ENCODE measurements at places on chromosomes 3 and 15.

DNA sequence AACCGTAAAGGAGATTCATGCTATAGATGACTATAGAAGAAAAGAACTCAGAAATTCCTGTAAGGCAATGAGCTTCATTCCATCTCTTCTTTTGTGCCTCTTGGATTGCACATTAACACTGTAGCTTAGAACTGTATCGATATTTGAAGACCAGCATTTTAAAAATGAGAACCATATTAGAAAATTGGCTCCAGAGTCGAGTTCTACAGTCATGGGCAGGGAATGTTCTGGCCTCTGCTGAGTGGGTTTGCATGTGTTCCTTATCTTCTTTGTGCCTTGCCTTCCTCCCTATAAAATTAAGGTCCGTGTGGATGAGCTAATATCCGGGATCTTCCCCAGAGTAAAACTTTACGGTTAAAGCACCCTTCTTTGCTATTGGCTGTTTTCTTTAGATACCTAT lies 77.4 kb upstream of the PLCL2 start:
- no peak for DNase-seq

GRCh38 chr3:141400073-141400971 lies 32.0 kb downstream of the ZBTB38 start:
- no peak for DNase-seq

DNA sequence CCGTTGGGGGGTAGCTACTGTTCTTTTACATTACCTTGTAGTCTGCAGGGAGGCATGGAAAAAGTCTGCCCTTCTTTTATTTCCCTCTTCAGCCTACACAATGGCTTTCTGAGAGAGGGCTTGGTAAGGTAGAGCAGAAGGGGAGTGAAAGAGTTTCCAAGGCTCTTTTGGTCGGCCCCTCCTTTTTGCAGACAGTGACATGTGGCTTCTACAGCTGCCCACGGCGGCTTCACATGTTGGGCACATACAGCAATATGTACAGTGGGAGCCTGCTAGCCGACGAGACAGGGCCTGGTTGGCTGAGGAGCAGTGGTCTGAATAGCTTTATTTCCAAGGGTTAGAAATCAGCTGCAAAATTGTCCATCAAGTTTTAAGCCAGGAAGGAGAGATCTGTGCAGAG lies 4.0 kb downstream of the INAFM2 start:
- DNase-seq = no peak

GRCh38 chr15:70524470-70524869 lies 238.9 kb downstream of the UACA start:
- no peak for DNase-seq

DNA sequence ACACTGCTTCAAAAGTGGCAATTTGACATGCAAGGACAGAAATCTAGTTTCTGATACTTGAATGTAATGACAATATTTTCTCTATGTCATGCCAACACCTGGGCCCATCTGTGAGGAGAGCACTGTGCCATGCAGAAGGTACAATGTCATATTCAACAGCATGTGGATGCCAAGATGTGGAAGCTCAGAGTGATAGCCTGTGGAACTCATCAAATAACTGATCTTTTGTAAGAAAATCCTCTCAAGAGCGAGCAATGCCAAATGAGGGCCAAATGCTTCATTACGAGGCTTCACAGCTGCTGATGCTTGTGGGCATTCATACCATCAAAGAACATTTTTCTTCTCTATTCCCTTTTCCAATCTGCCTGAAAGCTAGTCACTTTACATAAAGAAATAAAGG lies 95.1 kb downstream of the ROBO1 start:
- no peak for DNase-seq

DNA sequence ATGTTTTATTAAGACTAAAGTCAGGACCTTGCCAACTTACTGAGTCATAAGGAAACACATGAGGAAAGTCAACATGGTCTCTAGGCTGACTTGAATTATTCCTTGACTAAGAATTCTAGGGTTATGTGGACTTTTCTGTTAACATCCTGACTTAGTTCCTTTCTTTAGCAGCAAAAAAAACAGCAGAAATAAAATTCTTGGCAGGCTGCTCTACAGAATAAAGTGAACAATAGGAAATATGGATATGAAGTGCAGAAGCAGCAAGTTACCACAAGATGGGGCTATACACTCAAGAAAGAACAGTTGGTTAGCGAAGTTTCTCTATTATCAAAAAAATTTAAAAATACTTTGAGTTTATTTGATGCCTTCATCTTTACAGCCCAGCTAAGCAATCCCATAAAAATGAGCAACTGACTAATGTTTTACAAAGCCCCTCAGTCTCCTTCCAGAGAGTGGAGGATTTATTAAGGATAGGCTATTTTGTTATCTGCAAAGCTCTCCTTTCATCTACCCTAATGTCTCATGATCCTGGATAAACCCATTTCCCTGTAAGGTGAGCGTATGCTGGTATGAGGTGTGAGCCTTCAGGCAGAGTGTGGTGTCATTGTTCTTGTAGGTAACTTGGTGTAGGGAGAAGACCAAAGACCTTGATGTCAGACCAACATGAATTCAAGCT lies 23.1 kb upstream of the MCCC1 start:
- DNase-seq = peak; percentile 45

- DNase-seq = no peak
Measured at GRCh38 chr3:144746631-144747030, 775.0 kb downstream of the DIPK2A start.

- DNase-seq = no peak
Measured at GRCh38 chr3:123081718-123082369, 15.0 kb downstream of the PDIA5 start.
